Breast epithelium (tissue), 4 donors: ENCODE measurements at places on chromosomes 4 and X.

GRCh38 chr4:73010789-73011628 lies 58.5 kb downstream of the COX18 start:
- DNase-seq: no peak

- DNase-seq: no peak
Observed at GRCh38 chr4:32163125-32163524, 1443.0 kb downstream of the PCDH7 start.

- no peak for DNase-seq
Observed at GRCh38 chrX:141443922-141444321, 140.6 kb downstream of the SPANXA1 start.

GRCh38 chr4:94208266-94208665 lies 601 bp downstream of the SMARCAD1 start:
- no peak for DNase-seq

DNA sequence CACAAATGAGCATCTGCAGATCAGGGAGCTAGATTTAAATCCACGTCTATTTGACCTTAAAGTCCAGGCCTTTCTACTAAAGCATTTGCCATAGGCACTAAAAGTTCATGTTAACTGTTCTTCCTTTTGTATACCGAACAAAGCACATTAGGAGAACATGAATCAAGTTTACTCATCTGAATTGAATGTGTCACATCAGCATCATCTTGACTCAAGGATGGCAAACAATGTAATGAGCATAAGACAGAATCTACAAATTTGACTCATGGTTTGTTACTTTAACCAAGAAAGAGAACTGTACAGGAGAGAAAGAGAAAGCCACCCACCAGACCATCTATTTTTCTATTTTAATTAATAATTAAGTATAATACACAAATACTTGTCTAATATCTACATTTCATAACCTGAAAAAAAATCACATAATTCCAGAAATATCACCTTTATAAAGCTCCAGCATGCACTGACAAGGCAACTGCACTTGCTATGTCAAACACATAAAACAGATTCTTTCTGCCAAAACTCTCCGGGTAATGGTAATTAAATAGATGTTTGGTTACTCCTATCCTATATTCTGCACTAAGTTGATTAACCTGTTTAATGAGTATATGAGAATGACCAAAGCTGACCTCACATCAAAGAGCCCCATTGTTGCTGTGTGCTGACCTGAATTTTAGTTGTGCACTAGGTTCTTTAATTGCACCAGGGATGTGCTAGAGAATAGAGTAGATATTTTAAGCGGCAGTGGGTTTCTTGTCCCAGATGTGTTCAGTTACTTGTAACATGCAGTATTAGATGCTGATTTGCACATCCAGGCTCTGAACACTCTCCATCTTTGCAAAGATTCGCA lies 42.5 kb upstream of the LEF1 start:
- no peak for DNase-seq

DNA sequence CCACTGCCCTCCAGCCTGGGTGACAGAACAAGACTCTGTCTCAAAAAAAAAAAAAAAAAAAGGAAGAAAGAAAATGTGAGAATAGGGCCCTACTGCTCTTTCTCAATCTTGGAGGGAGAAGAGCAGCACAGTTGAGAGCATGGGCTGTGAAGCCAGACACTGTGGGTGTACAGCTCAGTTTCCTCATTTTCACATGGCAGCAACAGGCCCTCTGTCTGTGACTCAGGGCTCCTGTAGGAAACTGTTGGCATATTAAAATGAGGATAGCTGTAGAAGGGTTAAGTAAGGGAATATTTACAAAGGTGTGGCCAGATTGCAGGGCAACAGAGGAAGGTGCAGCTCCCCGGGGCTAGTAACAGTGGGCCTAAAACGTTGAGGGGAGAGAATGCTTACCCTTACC lies 3.4 kb downstream of the AKAP14 start:
- no peak for DNase-seq

- no peak for DNase-seq
Observed at GRCh38 chr4:162506253-162506652, 342.5 kb upstream of the FSTL5 start.

GRCh38 chr4:5096261-5096660 lies 45.0 kb downstream of the STK32B start:
- no peak for DNase-seq

DNA sequence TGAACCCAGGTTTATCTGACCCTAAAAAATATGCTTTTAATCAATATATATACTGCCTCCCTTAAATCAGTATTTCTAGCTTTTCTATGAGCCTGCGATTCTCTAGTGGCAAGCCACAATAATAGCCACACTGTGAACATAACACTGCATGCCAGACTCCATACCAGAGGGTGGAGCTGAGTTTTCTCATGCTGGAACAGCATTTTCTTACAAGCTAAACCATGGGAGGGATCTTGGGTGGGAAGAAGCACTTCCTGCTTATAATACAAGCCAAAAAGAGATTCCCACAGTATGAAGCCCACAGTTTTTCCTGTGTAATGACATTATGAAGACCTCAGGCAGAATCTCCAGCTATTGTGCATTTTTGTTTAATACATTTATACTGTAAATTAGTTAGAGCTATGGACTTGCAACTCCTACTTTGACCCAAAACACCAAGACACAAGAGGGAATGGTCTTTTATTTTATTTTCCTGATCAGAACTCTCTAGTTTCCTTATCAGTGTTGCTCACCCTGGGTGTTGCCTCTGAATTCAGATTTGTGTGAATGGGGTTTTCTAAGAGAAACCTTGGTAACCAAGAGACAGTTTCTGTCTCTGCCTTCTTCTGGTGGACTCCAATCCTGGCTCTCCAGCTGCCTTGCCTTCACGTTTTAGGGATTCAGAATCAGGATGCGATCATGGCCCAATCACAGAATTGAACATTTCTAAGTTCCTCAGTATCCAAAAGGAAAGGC lies 74.5 kb upstream of the EOLA2 start:
- DNase-seq: no peak

GRCh38 chr4:170652571-170652970 lies 562.8 kb upstream of the AADAT start:
- DNase-seq: no peak

DNA sequence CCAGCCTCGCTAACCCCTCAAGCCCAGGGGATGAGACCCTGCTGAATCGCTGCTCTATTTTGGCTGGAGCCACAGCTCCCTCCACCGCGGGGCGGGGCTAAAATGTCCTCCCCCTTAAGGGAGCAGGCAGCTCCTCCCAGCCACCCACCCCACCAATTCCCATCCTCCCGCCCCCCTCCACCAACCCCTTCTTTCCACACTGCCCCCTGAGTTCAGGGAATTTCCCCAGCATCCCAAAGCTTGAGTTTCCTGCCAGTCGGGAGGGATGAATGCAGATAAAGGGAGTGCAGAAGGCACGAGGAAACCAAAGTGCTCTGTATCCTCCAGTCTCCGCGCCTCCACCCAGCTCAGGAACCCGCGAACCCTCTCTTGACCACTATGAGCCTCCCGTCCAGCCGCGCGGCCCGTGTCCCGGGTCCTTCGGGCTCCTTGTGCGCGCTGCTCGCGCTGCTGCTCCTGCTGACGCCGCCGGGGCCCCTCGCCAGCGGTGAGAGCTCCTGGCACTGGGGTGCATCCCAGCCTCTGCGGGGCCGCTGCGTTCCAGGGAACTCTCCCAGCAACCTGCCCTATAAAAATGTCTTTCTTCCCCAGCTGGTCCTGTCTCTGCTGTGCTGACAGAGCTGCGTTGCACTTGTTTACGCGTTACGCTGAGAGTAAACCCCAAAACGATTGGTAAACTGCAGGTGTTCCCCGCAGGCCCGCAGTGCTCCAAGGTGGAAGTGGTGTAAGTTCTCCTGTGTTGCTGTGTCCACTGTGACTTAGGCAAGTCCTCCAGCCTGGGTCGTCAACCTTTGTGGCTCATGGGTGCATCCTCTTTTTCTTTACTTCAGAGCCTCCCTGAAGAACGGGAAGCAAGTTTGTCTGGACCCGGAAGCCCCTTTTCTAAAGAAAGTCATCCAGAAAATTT lies at the start of gene CXCL6:
TSS of gene CXCL6 (plus strand) at position 306 of the 907 bp plus-strand sequence. CDS start at position 379, 73 bp downstream.
- DNase-seq: no peak

DNA sequence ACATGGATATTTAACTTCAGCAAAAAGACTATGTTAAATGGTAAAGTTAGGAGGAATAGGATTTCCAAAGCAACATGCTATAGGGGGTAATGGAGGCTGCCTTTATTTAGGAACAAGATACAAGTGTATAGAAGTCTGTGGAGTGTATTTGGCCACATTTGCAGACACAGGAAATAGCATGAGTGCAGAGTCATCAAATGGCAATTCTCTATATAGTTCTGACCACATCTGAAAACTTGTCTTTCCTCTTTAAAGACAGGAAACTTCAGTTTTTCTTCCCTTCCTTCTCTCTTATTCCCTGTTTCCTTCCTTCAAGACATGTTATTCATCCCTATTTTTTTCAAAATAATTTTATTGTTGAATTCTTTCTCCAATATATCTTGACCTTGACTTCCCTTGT lies 119.3 kb upstream of the PITX2 start:
- no peak for DNase-seq

DNA sequence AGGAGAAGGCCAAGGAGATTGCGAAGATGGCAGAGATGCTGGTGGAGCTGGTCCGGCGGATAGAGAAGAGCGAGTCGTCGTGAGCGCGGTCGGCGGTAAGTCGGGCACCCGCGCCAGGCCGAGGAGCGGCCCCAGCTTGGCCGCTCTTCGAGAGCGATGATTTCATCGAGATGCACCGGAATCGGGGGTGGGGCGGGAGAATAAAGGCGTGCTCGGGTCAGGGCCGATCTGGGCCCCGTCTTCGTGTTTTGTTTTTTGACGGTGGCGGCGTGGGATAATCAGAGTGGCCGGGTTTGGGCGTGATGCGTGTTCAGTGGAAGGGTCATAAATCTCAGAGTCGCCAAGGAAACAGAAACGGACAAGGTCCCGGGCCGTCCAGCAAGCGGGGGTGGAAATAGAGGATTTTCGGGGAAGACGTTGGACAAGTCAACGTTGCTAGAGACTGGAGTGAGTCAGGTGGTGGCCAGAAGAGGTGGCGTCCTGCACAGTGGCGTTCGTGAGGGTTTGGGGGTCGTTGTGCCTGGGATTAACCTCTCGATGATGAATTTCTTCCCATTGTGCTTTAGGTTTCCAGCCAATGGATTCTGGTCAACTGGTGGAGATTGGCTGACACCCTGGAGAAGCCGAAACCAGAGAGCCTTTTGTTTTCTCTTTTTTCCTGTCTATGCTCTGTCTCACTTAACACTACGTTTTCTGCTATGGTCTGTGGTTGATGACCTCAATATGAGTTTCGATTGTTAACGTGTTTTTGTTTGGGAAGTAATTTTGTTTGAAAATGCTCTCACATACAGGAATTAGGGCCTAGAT lies 882 bp downstream of the MRFAP1 start:
- DNase-seq: peak; percentile 54

DNA sequence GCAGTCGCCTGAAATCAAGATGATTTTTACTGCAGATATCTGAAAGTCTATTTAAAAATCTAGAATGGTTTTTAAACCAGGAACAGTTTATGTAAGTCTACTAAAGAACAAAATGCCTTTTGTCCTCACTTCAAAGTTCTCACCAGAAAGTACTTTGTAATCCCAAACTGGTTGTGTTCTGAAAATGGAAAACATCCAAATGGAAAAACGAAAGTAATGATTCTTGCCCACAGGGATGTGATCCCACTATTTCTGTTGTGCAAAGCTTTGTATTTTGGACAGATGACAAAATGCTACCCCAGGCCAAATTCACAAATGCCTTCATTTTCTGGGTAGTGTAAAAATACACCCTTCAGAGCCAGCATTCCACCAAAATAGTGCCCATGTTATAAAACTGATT lies 265.5 kb upstream of the FTHL17 start:
- DNase-seq: no peak

GRCh38 chr4:109275066-109275745 lies 27.3 kb downstream of the COL25A1 start:
- no peak for DNase-seq

GRCh38 chr4:25590171-25590570 lies 65.5 kb upstream of the SLC34A2 start:
- no peak for DNase-seq

DNA sequence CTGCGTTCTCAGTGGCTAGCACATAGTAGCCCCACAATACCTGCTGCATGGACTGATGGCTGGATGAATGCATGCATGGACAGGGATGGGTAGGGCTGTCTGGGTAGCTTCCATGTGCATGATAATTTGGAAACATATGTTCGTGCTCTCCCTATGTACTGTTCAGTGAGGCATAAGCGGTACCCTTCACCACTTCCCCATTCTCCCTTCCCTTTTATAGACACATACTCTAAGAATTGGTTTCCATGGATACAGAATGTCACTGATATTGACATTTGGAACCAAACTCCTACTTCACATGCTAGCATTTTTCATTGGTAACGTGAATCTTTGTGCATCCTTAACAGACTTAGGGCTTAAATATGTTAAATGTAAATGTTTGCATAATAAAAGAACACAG lies 20.4 kb downstream of the USP46 start:
- DNase-seq: no peak

DNA sequence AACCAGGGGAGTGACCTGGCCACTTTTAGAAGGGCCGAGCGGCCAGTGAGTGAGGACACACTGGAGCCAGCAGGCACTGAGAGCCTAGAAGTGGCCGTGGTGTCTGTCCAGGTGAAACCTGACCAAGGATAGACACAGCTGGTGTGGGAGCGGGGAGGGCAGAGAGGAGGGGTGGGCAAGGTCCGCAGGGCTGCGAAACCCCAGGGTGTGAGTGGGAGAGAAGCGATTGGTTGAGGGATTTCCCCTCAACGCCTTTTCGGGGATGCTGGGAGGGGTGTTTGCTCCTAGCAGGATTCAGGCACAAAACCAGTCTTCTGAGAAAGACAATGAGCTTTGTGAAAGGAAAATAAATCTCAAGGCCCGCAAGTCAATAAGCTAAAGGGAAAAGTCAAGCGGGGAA lies 33.2 kb upstream of the ARSD start:
- no peak for DNase-seq

DNA sequence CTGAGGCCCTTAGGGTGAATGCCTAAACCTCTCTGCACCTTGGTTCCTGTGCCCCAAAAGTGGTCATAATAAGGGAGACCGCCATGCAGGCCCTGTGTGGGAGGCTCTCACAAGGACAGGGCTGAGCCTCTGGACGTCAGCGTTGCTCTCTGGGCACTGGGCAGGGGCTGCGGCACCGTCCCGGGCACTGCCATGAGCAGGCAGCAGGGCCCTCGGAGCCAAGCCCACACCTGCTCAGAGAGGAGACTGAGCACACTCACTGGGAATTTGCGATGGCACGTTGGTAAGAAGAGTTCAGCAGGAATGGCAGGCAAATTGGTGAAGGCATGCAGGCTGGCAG lies 123.4 kb downstream of the HMX1 start:
- no peak for DNase-seq

GRCh38 chrX:119570351-119570835 lies 4.0 kb upstream of the UBE2A start:
- DNase-seq: no peak

DNA sequence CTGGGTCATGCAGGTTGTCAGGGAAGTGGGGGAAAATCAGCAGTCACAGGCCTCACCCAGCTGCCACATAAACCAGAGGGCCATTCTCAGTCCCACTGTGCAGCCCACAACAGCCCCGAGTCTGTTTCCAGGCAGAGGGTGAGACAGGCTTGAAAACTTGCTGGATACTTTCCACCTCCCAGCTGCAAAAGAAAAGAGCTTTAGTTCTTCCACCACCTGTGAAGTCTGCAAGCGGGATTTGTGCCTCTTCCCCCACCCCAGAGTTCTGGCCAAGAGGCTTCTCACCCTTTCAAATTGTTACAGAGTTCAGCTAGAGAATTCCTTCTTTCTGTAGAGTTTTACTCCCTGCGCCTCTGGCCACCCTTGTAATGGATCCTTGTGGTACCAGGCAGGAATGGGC lies 115.5 kb upstream of the ZDHHC15 start:
- DNase-seq: no peak

GRCh38 chr4:187663076-187663475 lies 332.5 kb upstream of the ZFP42 start:
- DNase-seq: no peak
